ENCODE measurements at places on chromosomes 6 and 20.

- DNase-seq, result no peak
Observed at GRCh38 chr6:108961985-108962384, 113.8 kb downstream of the ARMC2 start.

DNA sequence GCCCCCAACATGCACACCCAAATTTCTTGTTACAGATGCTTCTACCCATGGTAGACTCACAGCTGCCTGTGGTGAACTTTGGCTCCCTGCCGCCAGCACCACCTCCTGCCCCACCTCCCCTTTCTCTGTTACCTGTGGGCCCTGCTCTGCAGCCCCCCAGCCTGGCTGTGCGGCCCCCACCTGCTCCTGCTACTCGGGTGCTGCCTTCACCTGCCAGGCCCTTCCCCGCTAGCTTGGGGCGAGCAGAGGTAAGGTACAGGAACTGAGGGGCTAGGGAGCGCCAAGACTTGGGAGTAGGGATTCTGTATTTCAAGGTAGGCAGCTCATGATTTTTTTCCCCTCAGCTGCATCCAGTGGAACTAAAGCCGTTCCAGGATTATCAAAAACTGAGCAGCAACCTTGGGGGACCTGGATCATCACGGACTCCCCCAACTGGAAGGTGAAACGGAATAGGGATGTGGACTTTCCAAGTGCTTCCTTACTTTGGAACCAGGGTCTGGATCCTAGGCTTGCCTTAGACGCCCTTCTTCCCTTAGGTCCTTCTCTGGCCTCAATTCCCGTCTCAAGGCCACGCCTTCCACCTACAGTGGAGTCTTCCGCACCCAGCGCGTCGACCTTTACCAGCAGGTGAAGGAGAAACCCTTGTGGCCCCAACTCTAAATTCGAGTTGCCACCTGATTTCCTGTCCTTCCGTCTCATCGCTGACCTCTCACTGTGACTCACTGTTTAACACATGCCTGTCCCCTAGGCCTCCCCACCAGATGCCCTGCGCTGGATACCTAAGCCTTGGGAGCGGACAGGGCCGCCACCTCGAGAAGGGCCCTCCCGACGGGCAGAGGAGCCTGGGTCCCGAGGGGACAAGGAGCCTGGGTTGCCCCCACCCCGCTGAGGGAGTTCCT is 15.5 kb downstream of the BAG6 start:
- DNase-seq, result no peak

- no peak for DNase-seq
Observed at GRCh38 chr6:35092362-35093117, 48.6 kb downstream of the TCP11 start.

DNA sequence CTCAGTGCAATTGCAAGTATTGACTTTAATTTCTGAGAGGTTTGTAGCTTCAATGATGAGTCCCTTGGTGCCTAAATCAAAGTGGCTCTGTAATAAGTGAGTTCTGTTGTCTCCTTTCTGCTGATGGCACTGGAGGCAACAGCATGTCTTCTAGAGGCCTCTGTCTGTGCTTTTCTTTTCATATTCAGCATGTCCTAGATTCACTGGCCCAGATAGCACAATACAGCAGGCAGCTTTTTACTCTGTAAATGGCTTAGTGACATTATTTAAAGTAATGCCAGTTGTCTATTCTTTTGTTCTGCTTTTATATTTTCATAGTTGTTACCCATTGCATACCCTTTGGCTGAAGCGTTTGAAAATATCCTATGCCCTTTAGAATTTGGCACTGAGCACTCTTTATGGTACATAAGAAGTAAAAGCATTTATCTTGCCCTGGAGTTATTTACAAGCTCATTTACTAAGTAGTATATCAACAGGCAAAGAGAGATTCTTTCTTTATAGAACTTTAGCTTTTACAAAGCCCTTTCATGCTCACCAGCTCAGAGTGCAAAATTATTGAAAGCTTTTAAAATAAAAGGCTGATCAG is 271.5 kb upstream of the KCNQ5 start:
- no peak for DNase-seq

- no peak for DNase-seq
Observed at GRCh38 chr20:63690003-63690897, 6.2 kb upstream of the TNFRSF6B start.

DNA sequence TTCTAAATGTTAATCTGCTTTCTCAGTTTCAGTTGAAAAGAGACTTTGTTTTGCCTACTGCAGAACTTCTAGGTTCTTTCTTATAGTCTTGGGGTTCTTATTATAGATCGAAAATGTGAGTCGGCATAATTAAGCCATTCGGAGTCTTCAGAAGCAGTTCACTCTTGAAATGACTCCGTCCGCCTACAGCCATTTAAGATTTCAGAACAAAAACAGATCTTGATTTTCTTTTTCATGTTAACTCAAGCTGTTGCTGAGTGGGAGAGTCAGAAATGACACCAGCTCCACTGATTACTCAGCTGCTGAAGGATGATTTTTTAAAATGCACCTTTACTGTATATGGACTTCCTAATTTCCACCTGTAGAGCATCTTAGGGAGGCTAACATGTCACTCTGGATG is 15.9 kb downstream of the PRDM1 start:
- no peak for DNase-seq

- peak; percentile 90 for DNase-seq
Observed at GRCh38 chr6:128520436-128521281, at the start of gene PTPRK. Gene PTPRK (minus strand): TSS chr6:128520599. CDS start chr6:128520358, 241 bp downstream.

DNA sequence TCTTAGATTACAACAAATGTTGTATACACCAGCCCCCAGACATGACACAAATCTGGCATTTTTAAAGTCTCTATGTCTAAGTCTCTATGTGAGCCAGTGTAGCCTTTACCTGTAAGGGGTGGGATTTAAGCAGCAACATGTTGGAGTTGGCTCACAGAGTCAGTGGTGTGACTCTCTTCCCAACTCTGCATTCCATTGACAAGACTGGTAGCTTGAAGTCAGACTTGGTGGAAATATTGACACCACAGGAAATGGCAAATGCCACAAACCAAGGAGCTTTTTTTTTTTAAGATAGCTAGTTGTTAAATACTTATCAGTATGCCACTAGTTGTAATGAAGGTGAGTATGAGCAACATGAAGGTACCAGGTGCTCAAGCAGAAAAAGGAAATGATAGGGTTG is 103.1 kb upstream of the SMLR1 start:
- no peak for DNase-seq

- no peak for DNase-seq
Observed at GRCh38 chr6:95120984-95121383, 456.4 kb upstream of the MANEA start.

GRCh38 chr20:7744411-7744810 is 195.8 kb downstream of the HAO1 start:
- no peak for DNase-seq

GRCh38 chr6:137811121-137811915 is 55.7 kb upstream of the TNFAIP3 start:
- DNase-seq, result peak; percentile 76

GRCh38 chr6:40710626-40711330 is 123.6 kb upstream of the LRFN2 start:
- DNase-seq, result no peak

DNA sequence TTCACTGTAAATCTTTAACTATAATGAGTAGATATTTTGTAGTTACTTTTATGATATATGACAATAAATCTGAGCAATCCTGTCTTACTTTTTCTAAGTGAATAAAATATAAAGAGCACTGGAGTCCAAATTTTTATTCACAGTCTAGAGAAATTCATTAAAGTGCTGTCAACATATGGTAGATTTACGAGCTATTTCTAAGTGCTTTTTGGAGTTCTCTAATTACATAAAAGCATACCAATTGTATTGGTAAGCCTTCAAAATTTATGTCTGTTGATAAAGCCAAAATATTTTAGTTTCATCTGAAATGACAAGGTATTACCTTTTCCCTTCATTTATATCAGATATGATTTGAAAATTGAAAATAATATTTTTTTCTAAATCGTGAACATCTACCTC is 75.4 kb downstream of the MAN1A1 start:
- DNase-seq, result no peak

DNA sequence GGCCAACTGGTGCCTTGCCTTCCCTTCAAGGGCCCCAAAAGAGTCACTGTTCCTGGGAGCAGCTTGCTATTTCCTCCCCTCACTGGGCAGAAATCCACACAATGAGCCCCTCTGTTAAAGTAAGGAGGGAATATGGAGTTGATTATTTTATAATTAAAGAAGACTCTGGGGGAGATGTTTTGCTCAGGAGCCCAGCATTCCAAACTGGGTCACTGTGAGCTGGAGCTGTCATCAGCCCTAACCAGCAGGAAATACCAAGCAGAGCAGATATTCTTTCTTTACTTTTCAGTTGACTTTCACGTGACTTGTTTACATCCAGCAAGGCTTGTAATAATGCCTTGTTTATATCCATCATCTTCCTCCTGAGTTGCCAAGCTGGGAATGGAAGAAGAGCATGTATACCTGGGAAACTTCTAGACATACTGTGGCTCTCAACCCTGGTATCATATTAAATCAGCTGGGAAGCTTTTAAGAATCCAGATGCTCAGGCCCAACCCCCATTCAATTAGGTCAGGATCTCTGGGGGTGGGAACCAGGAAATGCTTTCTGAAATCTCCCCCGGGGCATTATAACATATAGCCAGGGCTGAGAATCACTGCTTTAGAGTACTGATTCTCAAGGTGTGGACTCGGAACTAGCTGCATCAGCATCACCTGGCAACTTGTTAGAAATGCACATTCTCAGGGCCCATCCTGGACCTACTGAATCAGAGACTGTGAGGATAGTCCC is 175.6 kb upstream of the MYLIP start:
- no peak for DNase-seq

DNA sequence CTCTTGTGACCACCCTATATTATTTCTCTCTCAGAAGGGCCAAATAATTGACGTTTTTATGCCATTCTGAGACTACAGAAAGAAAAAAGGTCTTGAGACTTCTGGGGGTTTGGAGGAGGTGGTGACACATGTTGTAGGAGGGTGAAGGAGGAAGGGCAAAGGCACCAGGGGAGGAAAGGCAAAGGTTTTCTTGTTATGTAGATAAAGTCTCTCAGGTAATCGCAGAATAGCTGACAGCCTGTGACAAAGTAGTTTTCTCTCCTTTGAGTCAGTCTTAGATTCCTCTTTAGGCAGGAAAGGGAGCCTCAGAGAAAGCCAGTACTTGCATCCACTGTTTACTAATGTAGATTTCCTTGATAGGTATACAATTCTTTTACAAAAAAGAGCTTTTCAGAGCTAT is 23.6 kb downstream of the OR2B2 start:
- DNase-seq, result no peak

- DNase-seq, result no peak
Observed at GRCh38 chr6:157075549-157076450, 247.5 kb downstream of the TMEM242 start.

DNA sequence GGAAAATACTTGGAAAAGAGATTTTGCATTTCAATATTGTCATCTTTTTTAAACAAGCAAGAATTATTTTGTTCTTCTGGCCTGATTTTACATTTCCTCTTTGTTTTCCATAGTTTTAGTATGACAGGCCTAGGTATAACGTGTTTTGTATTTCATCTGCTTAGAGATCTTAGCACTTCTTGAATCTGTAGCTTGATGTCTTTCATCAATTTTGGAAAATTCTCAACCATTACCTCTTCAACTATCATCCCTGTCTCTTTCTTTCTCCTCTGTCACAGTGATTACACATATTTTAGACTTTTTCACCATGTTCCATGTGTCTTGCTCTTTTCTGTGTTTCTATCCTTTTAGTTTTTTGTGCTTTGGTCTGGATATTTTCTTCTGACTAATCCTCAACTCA is 67.2 kb upstream of the PHACTR1 start:
- no peak for DNase-seq

DNA sequence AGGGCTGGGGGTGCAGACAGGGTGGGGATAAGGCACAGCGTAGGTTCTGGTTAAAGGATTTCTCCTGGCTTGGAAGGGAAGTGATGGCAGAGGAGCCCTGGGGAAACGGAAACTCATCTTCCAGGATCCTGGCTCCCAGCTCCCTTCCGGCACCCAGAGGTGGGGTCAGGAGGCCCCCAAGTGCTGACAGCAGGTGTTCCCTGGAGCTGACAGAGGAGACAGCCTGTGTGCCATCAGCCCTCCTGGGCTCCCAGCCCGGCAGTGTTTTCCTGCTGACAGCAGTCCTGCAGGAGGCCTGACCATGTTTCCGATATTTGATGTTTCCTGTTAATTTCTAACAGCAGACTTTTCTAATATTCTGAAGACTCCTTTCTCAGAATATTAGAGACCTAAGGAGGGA is 277.3 kb downstream of the TAF4 start:
- DNase-seq, result no peak

- DNase-seq, result no peak
Observed at GRCh38 chr6:125745281-125746018, 4.0 kb upstream of the HEY2 start.

DNA sequence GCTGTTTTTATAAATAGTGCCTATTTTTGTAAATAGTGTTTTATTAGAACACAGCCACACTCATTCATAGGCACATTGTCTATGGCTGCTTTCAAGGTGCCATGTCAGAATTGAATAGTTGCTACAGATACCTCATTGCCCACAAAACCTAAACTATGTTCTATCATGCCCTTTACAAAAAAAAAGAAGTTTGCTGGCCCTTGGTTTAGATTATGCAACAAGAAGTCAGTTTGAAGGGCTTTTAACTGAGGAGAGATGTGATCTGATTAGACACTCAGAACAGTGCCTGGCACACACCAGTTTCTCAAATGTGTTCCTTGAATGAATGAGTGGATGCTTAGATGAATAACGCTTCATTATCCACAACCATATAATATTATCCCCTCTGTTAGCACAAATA is 366.1 kb downstream of the MAFB start:
- DNase-seq, result no peak

DNA sequence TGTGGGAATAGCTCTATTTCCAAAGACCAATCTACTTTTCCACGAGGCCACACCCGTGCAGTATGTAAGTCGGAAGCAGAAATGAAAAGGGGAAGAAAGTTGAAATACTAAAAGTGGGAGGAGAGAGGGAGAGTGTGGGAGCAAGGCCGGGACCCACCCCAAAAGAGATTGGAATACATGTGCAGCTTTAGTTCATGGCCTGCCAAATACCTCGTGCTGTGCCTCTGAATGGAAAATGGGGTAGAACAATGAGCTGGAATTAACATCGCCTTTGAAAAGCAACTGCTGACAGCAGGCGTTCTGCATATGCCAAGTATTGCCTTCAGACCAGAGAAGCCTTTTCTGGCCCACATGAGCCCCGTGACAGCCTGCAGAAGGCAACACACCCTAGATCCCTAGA is 155.6 kb downstream of the CD83 start:
- no peak for DNase-seq

GRCh38 chr6:21634582-21634981 is 41.0 kb downstream of the SOX4 start:
- DNase-seq, result no peak

GRCh38 chr20:48819089-48819488 is 8.7 kb downstream of the PREX1 start:
- no peak for DNase-seq

GRCh38 chr6:136334853-136335252 is 45.2 kb upstream of the BCLAF1 start:
- no peak for DNase-seq

DNA sequence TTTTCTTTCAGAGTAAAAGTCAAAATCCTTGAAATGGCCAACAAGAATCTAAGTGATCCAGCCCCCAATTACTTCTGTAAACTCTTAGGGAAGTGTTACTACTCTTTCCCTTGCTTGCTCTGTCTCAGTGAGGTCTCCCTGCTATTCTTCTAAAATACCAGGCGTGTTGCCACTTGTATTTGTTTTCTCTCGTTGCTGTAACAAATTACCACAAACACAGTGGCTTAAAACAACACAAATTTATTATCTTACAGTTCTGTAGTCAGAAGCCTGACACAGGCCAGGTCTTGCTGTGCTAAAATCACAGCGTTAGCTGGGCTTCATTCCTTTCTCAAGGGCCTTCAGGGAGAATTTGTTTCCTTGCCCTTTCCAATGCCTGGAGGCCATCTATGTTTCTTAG is 59.9 kb downstream of the HECA start:
- no peak for DNase-seq

- no peak for DNase-seq
Observed at GRCh38 chr20:64119681-64120341, 12.4 kb upstream of the NPBWR2 start.

All from naive thymus-derived CD8-positive, alpha-beta T cell (primary cell).